ENCODE measurements at places on chromosomes 2 and 18. TPM values are rescaled to one million over a fixed set of nuclear protein-coding genes. Genes with fewer than 3 reads are reported as not detected.

TXNL1 gene
- total RNA-seq = 71.8 TPM

FTCDNL1 gene
- 0.45 TPM for total RNA-seq

POTEI gene
- total RNA-seq = 0.50 TPM

GRCh38 chr18:22109535-22109934, 59.9 kb upstream of the GATA6 start:
- no peak for DNase-seq

GRCh38 chr2:98748292-98749065, 17.5 kb upstream of the MGAT4A start:
- DNase-seq = no peak

DNA sequence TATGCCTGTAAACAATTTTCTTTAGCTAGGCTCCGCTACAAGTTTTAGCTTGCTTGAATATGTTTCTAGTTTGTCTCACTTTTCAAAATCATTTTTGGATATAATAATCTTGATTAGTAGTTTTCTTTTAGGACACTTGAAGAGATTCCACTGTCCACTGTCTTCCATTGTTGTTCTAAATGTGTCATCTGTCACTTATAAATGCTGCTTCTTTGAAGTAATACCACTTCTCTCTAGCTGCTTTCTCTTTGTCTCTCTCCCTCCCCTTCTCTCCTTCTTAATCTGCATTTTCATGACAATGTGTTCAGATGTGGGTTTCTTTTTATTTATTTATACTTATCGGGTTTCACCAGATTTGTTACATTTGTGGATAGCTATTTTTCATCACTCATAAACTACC, 73.7 kb upstream of the DPP10 start:
- DNase-seq = no peak

GRCh38 chr2:216142540-216142939, 33.4 kb downstream of the XRCC5 start:
- DNase-seq = peak; percentile 88

- DNase-seq = no peak
Measured at GRCh38 chr2:90645-91312, 44.5 kb upstream of the FAM110C start.

DNA sequence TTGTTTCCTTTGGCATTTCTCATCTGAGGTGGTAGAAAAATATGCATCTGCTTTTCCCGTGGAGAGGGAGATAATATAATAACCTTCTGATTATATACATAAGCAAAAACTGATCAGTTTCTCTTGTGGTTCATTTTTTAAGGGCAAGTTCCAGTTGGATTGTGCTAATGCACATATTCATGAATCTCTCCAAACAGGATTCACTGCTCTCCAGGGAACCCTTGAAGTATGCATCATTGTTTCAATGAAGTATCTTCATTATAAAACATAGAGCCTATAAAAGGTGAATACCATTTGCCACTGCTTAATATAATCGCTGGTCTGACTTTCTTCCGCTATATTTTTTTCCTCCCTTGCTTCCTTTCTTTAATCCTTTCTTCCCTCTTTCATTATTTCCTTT, 384.7 kb downstream of the FIGN start:
- DNase-seq = no peak

DNA sequence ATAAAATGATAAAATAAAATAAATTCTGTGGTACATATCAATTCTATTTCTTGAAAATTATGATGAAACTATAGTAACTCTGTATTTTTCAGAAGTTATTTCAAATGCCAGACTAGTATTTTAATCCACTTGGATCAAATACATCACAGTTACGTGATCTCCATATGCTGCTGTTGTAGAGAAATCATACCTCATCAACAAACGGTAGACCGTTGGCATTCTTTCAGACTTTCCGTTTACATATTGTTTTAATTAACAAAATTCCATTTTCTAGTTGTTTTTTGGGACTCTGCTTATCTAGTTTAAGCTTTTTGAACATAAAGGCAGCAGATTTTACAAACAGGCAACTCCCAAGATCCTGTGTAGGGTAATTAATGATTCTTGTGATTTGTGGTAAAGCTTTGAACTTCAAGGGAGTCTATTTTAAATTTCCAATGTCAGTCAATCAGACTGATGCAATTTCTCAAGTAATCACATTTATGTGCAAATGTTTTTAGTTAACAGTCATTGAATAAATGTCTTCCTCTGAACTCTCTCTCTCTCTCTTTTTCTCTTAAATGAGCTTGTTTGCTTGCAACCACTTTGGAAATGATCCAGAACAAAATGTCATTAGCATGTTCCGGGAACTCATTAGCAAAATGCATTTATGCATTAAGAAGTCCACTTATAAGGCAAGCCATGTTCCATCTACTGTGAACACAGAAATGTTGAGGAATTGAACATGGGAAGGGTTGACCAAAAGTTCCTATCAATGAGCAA, 31.8 kb downstream of the NYAP2 start:
- DNase-seq = no peak

DNA sequence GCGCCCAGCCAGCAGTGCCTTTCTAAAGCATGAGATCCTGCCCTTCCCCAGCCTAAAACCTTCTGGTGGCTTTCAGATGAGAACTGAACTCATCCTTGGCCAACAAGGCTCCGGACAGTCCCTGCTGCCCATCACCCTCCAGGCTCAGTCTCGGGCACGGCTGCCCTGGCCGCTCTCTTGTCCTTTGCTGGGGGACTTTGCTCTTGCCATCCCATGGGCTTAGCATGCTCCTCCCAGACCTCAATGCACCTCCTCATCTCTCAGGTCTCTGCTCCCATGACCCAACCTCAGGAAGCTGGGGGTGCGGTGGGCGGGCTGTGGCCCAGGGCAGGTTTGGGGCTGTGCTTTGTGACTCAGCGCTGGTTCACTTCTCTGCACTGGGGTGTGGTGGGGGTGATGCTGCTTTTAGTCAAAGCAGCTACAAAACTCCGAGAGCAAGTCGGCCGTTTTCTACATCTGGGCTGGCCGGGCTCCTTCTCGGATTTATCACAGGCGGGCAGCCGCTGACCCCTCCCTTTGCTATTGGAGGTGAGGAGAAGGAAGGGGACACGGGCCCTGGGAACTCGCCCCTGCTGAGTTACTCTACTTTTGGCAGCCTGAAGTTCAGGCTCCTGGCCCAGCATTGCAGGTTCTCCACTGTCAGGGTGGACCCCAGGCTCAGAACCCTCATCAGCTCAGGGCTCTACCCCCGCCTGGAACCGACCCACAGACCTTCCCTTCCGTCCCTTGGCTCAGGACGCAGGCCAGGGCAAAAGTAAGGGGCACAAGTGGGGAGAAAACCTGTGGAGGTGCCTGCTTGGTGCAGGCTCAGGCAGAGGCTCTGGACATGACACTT, 90.6 kb upstream of the TAF1B start:
- DNase-seq = peak; percentile 64

DNA sequence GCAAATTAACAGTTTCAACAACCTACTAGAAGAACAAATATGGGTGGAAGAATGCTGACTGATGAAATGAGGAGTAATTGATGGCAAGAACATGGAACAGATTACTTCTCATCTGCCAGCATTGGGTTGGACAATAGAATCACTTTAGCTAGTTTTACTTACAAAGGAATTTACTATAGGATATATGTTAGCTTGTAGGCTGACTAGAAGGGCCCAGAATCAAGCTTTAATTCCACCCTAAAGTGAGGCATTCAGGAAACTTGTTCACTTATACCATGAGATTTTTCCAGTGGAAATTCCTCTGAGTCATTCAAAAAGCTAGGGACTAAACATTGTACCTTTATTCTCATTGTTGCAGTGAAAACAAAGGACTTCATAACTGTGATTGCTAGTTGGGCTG, 5.0 kb upstream of the ZSWIM2 start:
- peak; percentile 44 for DNase-seq
